ENCODE measurements at places on chromosomes 5 and 9. TPM values are rescaled to one million over a fixed set of nuclear protein-coding genes. Genes with fewer than 3 reads are reported as not detected.

DNA sequence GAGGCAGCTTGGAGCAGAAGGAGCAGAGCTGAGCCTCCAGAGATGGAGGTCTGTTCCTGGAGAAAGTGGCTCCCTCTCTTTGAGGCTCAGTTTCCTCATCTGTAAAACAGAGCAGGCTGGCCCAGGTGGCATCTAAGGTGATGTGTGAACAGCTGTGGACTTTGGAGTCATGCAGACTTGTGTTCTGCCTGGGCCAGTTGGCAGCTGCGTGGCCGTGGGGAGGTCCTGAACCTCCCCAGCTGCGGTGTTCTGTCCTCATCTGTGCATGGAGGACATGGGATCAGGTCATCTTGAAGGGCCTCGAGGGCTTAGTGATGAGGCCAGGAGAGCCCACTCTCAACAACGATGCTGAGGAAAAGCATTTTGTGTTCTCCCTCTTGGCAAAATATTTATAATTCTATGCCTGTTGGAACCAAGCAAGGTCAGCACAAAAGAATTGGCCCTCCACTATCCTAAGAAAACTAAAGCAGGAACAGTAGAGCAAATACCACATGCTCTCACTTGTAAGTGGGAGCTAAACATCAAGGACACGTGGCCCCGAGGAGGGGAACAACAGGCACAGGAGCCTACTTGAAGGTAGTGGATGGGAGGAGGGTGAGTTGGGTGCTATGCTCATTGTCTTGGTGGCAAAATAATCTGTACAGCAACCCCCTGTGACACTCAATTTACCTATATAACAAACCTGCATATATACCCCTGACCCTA, 63.2 kb upstream of the COL15A1 start:
- H3K36me3 ChIP-seq: no peaks in the 10 kb centered on the region
- H3K4me3 ChIP-seq: no peak overlapping the region
- no peak for DNase-seq
- H3K27me3 ChIP-seq: peaks cover 18% of the 10 kb centered on the region

- H3K4me3 ChIP-seq: no peak overlapping the region
- H3K27ac ChIP-seq: no peak overlapping the region
- no peaks in the 10 kb centered on the region for H3K27me3 ChIP-seq
- H3K4me1 ChIP-seq: peaks cover 10% of the 10 kb centered on the region
- DNase-seq: no peak
Measured at GRCh38 chr9:131481441-131482342, 21.0 kb upstream of the POMT1 start.

DNA sequence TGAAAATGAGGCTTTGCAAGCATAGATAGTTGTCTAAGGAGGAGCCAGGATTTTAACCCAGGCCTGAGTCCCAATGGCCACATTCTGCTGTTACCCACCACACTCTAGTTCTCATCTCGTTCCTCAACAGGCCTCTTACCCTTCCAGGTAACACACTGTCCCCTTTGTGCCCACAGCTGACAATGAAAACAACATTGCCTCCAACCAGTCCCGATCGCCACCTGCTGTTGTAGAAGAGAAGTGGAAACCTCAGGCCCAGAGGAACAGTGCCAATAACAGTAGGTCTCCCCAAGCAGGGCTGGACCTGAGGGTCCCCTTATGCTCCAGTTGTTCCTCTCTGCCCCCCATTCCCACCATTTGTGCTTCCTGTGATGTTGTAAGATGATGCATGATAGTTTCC, 30.4 kb downstream of the AMBP start:
- no peak overlapping the region for H3K4me3 ChIP-seq
- no peak overlapping the region for H3K27ac ChIP-seq
- H3K36me3 ChIP-seq: no peaks in the 10 kb centered on the region
- DNase-seq: no peak
- H3K4me1 ChIP-seq: no peaks in the 10 kb centered on the region
- H3K27me3 ChIP-seq: no peaks in the 10 kb centered on the region

DNA sequence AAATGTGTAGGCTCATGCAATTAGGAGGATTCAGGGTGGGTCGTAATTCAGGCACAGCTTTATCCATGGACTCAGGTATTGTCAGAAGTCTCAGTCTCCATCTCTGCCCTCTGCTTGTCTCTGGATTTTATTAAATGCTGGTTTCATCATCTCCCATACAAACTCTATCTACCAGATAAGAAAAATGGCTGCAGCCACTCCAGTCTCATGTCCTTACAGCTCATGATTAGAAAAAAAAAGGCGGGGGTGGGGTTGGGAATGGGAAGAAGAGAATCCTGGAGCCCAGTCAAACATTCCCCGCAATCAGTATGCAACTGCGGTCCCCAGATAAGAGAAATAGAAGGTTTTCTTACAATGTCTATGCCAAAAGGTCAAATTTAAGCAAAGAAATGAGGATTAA, 7.6 kb upstream of the FBXO38 start:
- H3K36me3 ChIP-seq: peaks cover 24% of the 10 kb centered on the region
- H3K4me3 ChIP-seq: no peak overlapping the region
- H3K4me1 ChIP-seq: peaks cover 8% of the 10 kb centered on the region
- DNase-seq: no peak

The NUP188 gene
- 110 TPM for total RNA-seq

The BSPRY gene
- total RNA-seq: 8.2 TPM
